Activated T-helper 1 cell treated with anti-CD3 and anti-CD28 coated beads, Interleukin-2, amount 50 U/mL, for 16 hours (primary cell): ENCODE measurements at places on chromosomes 3 and 15.

- no peak for DNase-seq
Observed at GRCh38 chr3:49415931-49416601, 3.8 kb downstream of the TCTA start.

DNA sequence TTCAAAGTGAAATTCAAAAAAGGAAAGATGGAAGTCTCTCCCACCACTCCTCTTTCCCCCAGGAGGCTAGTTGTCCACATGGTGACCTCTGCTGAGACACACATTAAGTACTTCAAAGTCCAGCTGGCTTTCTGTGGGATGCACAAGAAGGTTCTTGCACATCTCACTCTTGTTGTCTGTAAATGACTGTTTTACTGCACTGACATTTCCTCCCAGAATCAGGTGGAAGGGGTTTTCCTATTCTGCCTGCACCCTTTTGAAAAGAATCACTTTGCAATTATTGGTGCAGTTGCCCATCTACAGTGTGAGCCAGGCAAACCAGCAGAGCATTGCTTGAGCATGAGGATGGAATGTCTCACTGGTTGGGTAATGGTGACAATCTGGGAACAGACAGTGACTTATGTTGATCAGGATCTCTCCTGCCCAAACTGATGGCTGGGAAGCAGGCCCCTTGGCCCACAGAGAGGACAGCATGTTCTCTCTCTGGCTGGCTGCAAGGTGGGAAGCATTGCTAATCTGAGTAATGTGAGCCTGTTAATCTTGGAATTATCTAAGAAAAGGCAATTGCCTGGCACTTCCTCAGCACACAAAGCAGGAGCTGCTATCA, 347.7 kb upstream of the SATB1 start:
- no peak for DNase-seq

DNA sequence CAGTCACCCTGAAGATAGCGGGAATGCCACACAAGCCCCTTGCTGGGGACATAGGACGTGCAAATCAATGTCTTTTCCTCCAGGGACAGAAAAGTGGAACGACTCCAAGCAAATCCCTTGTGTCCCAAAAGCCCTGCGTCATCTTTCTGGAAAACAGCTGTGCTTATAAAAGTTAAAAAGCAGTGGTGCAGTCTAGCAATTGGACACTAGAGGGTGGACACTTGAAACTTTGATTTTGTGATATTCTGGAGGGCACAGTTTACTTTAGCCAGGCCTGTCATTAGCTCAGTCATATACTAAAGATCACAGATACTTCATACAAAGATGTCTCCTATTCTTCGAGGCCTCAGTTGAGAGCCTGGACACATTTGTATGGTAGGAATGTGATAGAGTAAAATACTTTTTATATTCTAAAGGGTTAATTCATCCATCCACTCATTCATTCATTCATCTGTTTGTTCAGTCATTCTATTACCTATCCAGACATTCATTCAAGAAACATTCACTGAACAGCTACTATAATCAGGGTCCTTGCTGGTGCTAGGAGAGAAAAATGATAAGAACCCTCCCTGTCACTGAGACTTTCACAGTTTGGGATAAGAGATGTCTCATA, 63.8 kb upstream of the ANKRD34C start:
- DNase-seq, result no peak

DNA sequence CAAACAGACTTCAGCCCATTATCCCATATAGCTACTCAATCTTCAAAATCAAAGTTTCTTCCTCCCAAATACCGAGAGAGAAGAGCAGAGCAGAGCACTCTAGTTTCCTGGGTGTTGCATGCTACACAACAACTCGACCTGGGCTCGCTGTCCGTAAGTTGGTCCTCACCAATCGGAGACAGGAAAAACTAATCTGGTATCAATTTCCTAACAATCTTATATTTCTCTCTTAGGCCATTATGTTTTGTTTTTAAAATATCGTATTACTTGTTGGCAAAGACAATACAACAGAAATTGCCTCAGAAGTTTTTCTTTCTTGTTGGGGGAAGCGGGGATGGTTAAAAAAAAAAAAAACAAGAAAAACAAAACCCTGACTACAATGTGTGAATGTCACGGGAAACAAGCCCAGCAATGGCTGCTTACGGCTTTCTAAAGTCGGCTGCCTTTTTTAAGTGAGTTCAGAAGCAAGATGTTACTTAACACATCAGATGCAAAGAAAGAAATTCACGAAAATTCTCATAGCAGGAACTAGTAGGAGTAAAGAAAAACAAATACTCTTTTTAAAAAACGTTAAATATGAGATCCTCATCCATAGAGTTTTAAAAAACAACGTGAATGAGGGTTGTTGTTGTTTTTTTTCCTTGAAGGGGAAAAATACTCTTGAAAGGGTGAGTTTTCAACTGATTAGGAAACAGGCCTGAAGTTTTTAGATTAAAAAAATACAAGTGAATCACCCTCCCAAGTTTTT, 1.9 kb downstream of the VGLL4 start:
- no peak for DNase-seq
